ENCODE measurements at places on chromosomes 4 and X. TPM values are rescaled to one million over a fixed set of nuclear protein-coding genes. Genes with fewer than 3 reads are reported as not detected.

- DNase-seq = peak; percentile 63
Measured at GRCh38 chr4:68375667-68376559, 26.0 kb upstream of the YTHDC1 start.

PCDH11X gene
- total RNA-seq = 1.5 TPM

- DNase-seq = no peak
Measured at GRCh38 chrX:134634691-134635090, 23.6 kb downstream of the PLAC1 start.

BBS12 gene
- total RNA-seq = 2.9 TPM

DNA sequence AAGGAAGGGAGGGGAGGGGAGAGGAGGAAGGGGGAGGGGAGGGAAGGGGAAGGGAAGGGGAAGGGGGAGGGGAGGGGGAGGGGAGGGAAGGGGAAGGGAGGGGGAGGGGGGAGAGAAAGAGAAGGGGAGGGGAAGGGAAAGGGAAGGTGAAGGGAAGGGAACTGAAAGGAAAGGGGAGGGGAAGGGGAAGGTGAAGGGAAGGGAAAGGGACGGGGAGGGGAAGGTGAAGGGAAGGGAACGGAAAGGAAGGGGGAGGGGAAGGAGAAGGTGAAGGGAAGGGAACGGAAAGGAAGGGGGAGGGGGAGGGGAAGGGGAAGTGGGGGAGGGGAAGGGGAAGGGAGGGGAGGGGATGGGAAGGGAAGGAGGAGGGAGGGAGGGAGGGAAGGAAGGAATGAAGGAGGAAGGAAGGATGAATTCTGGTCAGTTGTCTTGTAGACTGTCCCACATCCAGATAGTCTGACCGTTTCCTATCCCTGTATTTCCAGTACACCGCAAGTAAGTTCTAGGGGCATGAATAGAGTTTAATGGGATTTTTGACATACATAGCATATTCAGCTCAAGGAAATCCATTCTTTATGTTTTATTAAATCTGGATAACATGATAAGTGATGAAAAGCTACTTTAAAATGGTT lies 20.4 kb downstream of the HERC5 start:
- no peak for DNase-seq

DNA sequence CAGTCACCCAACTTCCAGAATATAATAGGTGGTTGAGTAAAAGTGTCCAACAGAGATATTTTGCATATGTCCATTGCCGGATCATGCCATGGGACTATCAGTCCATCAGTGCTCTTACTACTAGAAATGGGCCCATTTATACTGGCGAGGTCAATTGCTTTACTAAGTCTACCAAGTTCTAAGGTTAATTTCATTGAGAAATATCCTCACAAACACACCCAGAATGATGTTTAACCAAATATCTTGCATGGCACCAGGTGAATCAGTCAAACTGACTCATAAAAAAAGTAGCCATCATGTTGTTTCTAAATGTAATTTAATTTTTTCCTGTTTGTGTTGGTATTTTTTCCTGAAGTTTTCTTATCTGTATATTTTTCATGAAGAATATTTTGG lies 1217.0 kb downstream of the RAPGEF2 start:
- no peak for DNase-seq

IGSF1 gene
- 69.3 TPM for total RNA-seq

- DNase-seq = peak; percentile 81
Measured at GRCh38 chrX:40845331-40845911, 110.1 kb upstream of the MED14 start.

HSFX3 gene
- not detected for total RNA-seq

DNA sequence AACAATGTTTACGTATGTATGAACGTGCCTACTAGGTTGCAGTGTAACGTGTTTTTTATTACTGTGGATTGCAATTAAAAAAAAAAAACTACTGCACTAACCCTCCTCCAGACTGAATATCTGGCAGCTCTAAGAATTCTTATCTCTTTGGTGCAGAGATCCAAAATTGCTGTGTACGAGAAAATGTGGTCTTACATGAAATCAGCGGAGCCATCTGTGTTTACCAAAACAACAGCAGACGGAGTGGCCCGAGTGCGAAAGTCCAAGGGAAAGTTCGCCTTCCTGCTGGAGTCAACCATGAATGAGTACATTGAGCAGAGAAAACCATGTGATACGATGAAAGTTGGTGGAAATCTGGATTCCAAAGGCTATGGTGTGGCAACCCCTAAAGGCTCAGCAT lies 268.1 kb downstream of the THOC2 start:
- no peak for DNase-seq

CABS1 gene
- not detected for total RNA-seq

GRCh38 chr4:141127884-141128283 lies 5.4 kb downstream of the RNF150 start:
- no peak for DNase-seq

SULT1E1 gene
- 17.4 TPM for total RNA-seq

DCLK2 gene
- 17.7 TPM for total RNA-seq

UTP14A gene
- total RNA-seq = 21.0 TPM

- no peak for DNase-seq
Measured at GRCh38 chr4:77126809-77127208, 30.2 kb upstream of the CCNG2 start.

DNA sequence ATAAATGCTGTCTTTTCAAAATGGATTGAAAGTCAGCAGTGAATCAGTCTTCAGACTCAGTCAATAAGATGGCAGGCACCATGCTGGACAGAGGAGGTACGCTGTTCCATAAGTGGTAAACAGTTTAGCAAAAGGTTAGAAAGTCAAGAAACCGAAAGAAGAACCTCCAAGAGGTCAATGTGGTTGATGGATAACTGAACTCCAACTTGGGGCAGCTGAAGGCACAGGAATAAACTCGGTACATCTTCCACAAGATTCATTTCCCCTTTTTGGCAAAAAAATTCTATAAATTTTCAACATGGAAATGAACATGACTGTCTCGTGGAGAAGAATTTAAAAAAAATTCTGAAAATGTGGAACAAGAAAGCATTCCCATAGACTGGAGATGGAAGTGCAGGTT lies 18.4 kb upstream of the SEL1L3 start:
- no peak for DNase-seq

GLRB gene
- 2.8 TPM for total RNA-seq

DNA sequence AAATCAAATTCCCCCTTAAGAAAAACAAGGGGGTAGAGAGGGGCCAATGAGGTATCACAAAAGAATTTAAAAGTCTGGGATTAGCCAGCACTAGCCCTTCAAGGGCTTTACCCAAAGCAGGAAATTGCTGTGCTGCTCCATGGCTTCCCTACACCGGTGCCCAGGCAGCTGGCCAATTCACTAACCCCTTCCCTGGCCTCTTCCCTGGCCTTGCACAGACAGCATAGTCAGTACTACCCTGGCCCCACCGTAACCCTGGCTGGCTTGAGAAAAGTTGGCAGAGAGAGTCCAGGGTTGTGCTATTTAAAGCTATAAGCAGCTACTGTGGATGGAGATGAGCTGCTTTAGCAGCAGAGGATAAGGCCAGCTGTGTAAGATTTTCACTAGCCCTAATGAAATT lies 43.1 kb downstream of the ADAMTS3 start:
- peak; percentile 78 for DNase-seq

BEND4 gene
- total RNA-seq = 0.21 TPM

DNA sequence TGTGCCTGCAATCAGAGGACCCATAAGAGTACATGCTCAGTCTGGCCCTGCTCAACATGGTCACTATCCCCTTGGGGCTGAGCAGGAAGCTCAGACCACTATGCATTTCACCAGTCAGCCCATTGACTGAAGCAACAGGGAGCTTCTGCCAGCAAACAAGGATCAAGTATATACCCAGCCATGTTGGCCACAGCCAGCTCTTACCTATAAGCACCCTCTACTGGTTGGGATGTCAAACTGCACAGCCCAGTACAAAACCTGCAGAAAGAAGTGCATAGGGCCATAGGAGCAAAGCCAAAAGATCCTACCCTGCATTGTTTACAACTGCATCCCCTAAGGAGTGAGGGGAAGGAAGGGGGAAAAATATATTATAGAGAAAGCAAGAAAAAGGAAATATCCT lies 214.4 kb upstream of the CPEB2 start:
- DNase-seq = no peak

CCDC110 gene
- 3.3 TPM for total RNA-seq

CCNG2 gene
- total RNA-seq = 94.2 TPM

DNA sequence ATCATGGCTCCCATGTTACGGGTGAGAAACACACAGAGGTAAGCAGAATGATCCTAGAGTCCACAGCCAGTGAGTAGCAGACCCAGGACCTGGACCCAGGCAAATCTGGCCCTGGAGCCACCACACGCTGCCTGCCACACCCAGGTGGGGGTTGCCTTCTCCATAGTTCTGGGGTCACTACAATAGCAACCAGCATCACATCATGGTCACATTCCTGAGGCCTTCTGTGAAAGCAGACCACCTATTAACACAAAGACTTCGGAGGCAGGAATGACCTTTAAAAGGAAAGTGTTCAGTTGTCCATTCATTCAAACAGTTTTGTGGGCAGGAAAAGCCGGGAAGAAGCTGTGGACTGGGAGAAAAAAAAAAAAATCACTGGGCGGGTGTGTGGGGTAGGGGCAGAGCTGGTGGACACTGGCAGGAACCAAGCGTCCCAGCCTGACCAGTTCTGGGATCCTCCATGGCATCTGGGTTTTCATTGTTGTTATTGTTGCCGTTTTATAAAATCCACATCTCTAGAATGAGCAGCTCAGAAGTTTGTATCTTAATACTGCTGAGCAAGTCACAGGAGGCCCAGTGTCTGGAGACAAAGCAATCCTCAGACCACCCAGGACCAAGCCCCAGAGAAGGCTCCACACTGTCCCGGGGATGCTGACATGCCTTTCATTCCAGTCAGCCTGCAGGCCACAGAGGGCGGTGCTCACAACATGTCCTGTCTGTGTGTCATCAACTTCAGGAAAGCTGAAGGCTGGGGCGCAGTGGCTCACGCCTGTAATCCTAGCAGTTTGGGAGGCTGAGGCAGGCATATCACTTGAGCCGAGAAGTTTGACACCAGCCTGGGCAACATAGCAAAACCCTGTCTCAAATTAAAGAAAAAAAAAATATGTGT lies 67.0 kb downstream of the SEL1L3 start:
- DNase-seq = peak; percentile 45

GRCh38 chr4:151694961-151695720 lies 65.7 kb downstream of the GATB start:
- no peak for DNase-seq

DNA sequence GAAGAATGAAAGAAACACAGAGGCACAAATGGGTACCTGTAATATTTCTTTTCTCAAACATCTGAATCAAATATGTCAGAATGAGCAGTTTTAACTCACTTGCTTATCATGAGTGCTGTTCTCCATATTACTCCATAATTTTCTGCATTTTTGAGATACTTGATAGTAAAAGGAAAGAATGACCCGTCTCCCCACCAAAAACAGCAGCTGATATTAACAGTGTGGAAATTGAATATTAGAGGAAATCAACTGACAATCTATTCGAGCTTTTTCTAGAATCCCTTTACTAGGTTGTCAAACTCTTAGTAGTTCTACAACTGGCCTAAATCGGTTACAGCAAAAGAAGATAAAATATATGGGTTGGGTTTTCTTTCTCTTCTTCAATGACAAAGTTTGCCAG lies 49.9 kb upstream of the HELT start:
- no peak for DNase-seq

GRCh38 chrX:29724316-29724715 lies 491.0 kb upstream of the MAGEB2 start:
- DNase-seq = no peak

DNA sequence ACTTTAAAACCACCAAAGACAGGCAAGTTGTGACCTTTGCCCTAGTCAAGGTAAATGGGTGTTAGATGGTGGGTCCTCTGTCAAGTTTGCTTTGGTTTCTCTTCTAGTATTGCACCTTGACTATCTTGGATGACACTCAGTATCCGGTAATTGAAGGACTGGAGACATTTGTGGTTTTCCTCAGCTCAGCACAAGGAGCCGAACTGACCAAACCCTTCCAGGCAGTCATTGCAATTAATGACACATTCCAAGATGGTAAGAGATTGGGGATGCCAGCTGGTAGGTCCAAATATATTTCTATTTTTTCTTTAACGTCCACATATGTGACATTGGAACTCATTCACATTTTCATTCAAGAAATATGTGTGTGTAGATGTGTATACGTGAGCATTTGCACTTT lies 69.3 kb upstream of the ANXA3 start:
- no peak for DNase-seq

DNA sequence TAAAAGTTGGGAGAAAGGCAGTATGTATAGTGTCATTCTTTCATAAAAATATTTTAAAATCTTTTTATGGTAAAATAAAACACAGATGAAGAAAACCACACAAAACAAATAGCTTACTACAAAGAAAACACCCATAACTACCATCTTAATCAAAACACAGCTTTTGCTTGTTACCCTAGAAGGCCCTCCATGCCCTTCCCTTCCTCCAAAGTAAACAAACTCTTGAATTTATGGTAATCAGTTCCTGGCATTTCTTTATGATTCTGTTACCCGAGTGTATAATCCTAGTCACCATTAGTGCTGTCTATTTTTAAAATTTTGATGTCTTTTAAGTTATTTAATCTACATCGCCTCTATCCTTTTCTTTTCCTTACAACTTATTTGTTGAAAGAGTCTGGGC lies 170.9 kb downstream of the APBB2 start:
- no peak for DNase-seq

- no peak for DNase-seq
Measured at GRCh38 chrX:131399678-131400428, 110.7 kb upstream of the IGSF1 start.

IQSEC2 gene
- total RNA-seq = 14.9 TPM

DNA sequence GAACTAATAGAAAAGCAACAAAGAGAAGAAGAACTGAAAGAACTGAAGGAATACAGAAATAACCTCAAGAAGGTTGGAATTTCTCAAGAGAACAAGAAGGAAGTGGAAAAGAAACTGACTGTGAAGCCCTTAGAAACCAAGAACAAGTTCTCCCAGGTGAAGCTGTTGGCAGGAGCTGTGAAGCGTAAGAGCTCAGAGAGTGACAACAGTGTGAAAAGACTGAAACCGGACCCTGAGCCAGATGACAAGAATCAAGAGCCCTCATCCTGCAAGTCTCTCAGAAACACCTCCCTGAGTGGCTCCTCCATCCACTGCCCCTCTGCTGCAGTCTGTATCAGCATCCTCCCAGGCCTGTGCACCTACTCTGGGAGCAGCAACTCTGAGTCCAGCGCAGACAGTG lies 8.4 kb upstream of the FHDC1 start:
- DNase-seq = no peak

SERPINA7 gene
- not detected for total RNA-seq

DNA sequence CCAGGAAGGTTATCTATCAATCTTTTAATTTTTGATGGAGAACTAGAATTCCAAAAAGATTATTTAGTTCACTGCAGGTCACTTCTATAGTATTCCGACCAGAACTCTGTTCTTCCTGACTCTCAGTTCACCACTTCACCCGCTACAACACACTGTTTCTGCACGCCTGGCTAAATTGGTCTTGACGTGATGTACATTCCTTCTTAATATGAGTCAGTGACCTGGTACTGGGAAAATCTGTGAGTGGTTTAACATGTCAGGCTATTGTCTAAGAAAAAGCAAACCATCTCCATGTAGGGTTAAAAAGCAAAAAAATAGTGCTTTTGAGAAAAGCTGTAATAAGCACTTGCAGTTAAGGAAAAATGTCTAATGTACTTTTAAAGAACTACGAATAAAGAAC lies 120.4 kb downstream of the NDST3 start:
- DNase-seq = no peak

RRH gene
- total RNA-seq = not detected

- DNase-seq = no peak
Measured at GRCh38 chrX:72566448-72566847, 6.2 kb downstream of the HDAC8 start.

Measured in tongue (tissue), 3 donors.